Stimulated activated CD8-positive, alpha-beta memory T cell treated with anti-CD3 and anti-CD28 coated beads, Interleukin-4, amount 100 ng/mL, for 4 hours (primary cell): ENCODE measurements at places on chromosomes 2 and 18.

- no peak for DNase-seq
These were observed 493.4 kb upstream of the FSIP2 start for GRCh38 chr2:185245216-185245615.

DNA sequence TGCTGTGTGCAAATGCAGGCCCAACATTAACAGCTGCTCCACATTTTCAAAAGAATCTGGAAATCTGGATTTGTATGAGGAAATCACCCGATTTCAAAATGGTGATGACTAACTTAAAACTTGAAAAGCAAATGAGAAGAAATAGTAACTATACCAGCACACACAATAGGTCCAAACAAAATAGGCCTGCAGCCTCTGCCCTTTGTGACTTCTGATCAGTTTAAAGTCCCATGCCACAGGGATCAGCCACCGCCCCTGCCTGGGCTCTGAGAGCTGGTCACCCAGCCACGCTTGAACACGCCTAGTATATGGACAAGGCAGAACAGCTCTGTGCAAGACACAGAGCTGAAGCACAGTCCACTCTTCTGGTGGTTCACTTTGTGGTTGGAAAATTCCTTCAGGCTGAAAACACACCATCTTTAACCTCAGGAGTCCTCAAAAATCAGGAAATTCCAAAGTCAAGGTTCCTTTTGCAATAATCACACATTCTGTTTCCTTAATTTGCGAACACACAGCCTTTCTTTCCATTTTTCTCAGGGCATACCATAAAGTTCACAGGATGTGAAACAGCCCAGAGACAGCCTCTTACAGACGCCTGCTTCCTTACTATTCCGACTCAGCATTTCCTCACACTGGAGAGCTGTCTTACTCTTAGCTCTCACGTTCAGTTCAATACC, 150.1 kb upstream of the RIOK3 start:
- DNase-seq, result no peak

GRCh38 chr2:212901604-212902275, 249.7 kb downstream of the IKZF2 start:
- no peak for DNase-seq

DNA sequence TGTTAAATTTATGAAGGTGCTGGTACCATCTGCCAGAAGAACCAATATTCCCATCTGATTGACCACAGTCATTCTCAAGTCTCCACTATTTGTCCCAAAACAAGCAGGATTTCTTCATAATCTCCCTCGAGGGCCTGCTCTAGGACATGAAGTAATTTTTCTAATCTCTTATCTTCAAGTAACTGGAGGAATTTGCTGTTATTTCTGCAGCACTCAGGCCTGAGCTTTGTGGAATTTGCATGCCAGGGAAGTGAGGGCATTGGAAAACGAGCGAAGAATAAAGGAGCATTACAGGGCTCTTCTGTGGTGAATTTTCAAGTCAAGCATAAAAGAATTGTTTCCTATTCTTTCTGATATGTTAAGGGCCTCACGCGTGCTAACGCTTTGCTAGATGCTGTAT, 161.2 kb upstream of the EPAS1 start:
- DNase-seq, result no peak

- DNase-seq, result no peak
These were observed 732 bp upstream of the ANXA4 start for GRCh38 chr2:69741229-69741574.

GRCh38 chr18:44818668-44819403, 138.1 kb downstream of the SETBP1 start:
- no peak for DNase-seq

GRCh38 chr2:96240341-96241038, 25.3 kb downstream of the TMEM127 start:
- DNase-seq, result no peak

GRCh38 chr2:226760412-226761194, 39.0 kb downstream of the IRS1 start:
- no peak for DNase-seq

DNA sequence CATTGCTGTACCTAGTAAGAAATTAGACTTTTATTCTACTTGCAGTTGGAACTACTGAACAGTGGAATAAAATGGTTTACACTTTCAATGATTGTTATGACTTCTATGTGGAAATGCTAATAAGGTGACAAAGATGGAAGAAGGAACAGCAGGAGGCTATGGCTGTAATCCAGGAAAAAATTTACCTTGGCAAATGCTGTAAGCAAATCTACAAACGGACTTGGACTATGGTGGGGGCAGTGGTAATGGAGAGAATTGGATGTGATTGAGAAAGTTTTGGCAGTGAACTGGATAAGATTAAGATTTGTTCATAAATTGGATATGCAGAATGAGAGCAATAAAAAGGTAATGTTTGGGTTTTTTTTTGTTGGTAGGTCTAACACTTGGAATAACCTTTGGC, 111.0 kb upstream of the ERBB4 start:
- no peak for DNase-seq

DNA sequence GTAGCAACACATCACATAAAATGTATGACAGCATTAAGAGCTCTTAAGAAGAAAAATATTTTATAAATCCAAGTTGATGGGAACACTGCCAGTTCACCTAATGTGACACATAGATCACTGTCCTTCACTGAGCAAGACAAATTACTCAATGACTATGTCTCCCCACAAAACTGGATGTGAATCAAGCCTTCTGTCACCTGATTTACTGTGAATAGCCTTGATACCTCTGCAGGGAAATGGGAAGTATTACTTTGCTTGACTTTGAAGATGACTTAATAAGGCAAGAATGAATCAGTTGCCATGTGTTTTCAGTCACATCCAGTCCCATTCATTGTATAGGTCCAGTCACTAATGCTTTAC, 94.6 kb downstream of the NYAP2 start:
- no peak for DNase-seq

GRCh38 chr2:44723921-44724320, 217.6 kb upstream of the SIX3 start:
- no peak for DNase-seq

- DNase-seq, result no peak
These were observed 59.0 kb downstream of the SEPTIN10 start for GRCh38 chr2:109554758-109555157.

GRCh38 chr2:15799432-15799827, 140.9 kb upstream of the MYCN start:
- DNase-seq, result no peak

DNA sequence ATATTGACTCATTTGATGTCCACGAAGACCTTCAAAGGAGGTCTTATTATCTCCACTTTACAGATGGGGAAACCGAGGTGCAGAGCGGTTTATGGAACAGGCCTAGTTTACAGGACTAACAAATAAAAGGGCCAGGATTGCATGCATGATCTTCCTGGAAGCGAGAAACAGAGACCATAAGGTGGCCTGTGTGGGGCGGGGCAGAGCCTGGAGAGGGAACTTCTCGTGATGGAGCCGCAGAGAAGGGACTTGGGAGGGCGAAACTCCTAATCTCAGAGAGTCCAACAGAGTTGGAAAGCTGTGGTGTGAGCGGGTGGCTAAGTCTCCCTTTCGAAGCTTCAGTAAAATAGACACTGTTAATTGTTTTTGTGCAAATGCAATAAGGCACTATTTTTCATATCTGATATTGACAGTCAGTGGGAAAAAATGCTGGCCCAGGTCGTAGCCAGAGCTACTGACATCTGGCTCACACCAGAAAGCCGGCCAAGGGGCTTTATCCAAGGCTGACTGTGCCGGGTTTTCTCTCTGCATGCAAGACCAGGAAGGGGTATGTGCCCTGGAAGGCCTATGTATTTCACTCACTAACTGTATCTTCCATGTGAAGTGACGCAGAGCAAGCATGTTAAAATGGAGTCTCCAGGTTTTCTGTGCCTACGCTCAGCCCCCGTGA, 4.5 kb downstream of the INPP5D start:
- no peak for DNase-seq

DNA sequence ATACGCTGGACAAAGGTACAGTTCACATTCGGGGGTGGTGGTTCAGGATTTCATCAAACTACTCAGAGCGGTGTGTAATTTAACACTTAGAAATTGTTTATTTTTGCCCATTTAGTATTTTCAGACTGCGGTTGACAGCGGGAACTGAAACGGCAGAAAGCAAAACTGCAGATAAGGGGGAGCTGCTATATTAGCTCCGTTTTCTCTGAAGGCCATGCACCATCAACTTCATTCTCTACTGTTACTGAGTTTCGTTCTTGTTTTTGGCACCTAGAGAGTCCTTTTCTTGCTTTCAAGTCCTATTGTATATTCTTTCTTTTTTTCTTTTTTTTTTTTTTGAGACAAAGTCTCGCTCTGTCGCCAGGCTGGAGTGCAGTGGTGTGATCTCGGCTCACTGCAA, 121.5 kb upstream of the SP3 start:
- no peak for DNase-seq

DNA sequence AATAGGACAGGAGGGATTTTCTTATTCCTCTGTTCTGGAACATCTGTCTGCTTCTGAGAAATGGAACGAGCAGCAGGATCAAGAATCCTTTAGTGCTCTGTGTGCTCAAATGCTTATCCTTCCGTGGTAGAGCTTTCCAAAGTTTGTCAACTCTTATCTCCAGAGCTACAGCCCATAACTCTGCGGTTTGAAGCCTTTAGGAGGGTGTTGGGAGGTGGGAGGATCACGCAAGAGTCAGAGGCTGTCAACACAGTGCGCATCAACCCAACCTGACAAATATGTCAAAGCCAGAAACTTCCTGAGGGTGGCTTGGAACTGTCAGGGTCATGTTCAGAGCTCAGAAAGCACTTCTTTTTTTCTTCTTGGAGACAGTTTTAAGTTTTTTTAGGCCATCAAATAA, 95.9 kb downstream of the CRIM1 start:
- DNase-seq, result no peak

GRCh38 chr18:38900445-38900844, 1334.8 kb upstream of the CELF4 start:
- no peak for DNase-seq

DNA sequence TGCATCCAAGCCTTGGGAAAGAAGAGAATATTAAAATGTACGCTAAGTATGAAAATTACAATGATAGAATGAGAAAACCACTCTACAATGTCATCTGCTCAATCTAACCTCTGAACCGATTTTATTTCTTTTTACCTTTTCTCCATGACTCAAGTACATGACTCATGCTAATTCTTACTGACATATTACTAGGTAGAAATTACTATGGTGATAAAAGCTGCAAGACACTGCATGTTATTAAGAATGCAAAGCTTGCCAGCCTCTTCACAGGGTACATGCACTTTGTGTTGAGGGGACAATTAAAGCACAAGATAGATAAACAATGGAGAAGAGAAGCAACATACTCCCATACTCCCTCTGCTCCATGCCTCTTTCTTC, 20.7 kb downstream of the SFT2D3 start:
- no peak for DNase-seq

DNA sequence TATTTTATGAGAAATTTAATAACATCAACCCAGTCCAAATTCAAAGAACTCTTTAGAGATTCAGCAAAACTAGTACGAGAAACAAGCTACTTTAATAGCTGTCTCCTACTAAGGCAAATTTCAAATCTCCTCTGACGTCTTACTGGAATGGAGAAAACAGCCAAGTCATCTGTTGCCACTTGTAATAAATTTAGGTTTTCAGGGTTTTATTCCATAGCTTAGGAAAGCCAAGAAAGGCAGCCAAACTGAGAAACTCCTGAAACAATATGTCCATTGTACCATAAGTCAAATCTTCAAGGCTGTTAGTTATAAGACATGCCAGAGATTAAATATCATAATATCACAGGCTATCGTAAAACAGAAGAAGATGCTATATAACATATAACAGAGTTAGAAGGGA, 524.6 kb upstream of the SETBP1 start:
- DNase-seq, result no peak

DNA sequence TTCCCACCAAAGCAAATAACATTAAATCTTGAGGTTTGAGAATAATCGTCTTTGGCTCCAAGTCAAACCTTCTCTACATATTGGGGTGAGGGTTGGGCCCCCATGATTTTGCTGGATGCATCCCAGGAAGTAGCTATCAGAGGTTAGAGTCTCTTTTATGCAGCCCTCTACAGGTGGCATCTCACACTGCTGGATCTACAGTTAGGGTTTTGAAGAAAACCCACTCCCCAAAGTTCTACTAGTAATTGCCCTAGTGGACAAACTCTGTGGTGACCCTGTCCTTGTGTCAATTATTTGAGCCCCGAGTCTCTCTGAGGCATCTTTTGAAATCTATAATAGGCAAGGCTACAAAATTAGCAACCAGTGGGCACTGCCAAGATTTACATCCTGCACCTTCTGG, 15.0 kb upstream of the REG1A start:
- DNase-seq, result no peak

- DNase-seq, result no peak
These were observed 187.3 kb downstream of the RTP5 start for GRCh38 chr2:242056785-242057184.

DNA sequence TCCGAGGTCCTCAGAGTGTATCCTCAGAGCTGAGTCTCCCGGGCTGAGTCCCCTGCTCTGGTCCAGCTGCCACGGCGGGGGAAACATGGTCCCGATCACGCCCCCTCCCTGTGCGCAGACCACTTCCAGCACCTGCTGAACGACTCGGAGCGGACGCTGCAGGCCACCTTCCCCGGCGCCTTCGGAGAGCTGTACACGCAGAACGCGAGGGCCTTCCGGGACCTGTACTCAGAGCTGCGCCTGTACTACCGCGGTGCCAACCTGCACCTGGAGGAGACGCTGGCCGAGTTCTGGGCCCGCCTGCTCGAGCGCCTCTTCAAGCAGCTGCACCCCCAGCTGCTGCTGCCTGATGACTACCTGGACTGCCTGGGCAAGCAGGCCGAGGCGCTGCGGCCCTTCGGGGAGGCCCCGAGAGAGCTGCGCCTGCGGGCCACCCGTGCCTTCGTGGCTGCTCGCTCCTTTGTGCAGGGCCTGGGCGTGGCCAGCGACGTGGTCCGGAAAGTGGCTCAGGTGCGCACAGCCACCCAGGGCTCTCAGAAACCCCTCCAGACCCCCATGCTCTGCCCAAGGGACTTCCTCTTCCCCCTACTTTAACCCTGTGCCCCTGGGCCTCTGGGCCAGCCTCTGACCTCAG, 26.7 kb downstream of the GPC1 start:
- DNase-seq, result no peak

- no peak for DNase-seq
These were observed 10.8 kb downstream of the GBX2 start for GRCh38 chr2:236157366-236157765.

GRCh38 chr18:63399300-63399699, 23.0 kb downstream of the VPS4B start:
- DNase-seq, result no peak

DNA sequence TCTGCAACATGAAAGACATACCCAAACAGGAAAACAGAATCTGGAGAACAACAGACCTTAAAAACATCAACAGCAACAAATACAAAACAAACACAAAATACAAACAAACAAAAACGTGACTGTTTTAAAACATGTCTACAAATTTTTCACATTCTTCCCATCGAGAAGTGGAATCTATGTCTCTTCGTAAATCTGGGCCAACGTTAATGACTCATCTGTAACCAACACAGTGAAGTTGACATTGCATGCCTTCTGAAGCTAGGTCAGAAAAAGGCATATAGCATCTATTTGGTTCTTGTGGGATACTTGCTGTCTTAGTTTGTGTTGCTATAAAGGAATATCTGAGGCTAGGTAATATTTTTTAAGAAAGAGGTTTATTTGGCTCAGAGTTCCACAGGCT, 269.0 kb upstream of the FBXO11 start:
- DNase-seq, result no peak

- DNase-seq, result no peak
These were observed 210.9 kb downstream of the GBX2 start for GRCh38 chr2:235957251-235957650.
